ENCODE measurements at places on chromosomes 3 and 15. TPM values are rescaled to one million over a fixed set of nuclear protein-coding genes. Genes with fewer than 3 reads are reported as not detected.

DNA sequence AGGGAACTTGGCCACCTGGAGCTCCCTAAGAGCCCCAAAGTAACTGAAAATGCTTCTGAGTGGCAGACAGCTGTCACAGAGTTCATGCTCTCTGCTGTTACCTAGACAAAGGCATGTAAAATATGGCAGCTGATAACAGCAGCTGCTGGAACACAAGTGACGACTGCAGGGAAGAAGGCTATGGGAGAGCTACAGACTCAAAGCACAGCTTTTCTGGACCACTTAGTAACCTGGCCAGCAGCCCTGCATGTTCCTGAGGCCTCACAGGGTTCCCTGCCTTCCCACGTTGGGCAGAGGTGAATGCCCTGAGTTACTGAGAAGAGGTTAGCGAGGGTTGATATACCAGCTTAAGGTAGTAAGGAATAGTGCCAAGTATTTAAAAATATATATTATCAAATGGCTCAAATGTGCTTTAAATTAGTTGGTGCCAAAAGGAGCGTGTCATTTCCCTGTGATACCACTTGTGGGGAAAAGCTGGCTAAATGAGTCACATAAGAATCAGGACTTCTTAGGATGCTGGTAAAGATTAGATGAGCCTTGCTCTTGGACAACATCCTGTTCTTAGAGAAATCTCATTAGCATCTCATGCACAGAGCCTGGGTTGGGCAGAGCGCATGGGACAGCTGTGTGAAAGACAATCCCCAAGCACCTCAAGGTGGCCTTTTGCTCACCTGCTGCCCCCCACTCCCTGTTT, 76.4 kb upstream of the SCN5A start:
- no peak for DNase-seq

DNA sequence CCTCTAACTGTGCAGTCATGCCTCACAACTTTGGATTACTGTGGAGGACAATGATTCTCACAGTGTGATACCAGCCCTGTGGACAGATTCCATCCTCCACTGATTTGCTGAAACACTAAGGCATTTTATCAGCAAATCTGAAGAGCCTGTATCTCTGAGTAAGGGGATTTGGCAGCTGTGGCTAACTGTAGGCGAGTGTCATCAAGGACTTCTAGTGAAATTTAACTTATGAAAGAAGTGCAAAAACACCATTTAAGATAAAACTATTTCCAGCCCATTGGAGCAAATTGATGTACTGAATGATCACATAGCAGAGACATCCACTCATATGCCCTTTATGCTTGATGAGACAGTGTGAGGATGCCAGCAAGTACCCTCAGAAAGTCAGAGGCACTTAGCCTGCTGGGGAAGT, 13.9 kb upstream of the TMPRSS7 start:
- DNase-seq, result no peak

The RARRES1 gene
- 6.4 TPM for total RNA-seq

The LRRIQ4 gene
- not detected for total RNA-seq

The IGSF11 gene
- not detected for total RNA-seq

Measured in fibroblast of villous mesenchyme (primary cell).